ENCODE measurements at places on chromosomes 12 and 14.
A peak's percentile ranks its signal among the peaks of the same experiment; 100 is the strongest.

GRCh38 chr14:22561661-22562579, 27.1 kb downstream of the DAD1 start:
- no peak for DNase-seq

DNA sequence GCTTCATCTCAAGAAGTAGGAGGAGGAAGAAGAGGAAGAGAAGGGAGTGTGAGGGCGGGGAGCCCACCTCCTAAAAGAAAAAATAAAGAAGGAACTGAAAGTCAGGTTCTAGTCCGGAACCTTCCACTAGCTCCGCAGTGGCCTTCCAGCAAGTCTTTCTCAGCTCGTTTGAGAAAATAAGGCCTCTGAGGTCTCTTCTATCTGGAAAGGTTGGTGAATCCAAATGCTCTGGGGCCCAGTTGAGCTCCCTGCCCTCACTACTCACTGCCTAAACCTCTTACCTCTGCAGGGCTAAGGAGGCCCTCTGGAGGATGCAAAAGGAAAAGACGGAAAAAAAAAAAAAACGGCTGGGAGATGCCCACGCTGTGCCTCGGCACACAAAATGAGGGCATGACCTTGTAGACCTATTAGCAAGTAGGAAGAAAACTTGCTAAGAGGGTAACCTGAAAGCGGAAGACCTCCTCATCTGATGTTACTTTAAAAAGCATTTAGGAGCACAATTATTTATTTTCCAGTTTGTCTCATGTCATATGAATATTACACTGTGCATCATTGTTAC, 35.9 kb downstream of the FBLN5 start:
- DNase-seq: peak; percentile 19

DNA sequence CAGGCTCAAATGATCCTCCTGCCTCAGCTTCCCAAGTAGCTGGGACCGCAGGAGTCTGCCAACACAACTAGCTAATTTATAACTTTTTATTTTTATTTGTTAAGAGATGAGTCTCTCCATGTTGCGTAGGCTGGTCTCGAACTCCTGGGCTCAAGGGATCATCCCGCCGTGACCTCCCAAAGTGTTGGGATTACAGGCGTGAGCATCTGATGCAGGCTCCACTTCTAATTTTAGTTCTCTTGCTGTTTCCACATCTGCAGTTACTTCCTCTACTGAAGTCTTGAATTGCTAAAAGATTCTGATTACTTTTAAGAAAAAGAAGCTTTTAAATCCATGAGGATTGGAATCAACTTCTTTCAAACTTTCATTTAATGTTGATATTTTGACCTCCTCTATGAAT, 13.4 kb upstream of the SNX6 start:
- DNase-seq: no peak

DNA sequence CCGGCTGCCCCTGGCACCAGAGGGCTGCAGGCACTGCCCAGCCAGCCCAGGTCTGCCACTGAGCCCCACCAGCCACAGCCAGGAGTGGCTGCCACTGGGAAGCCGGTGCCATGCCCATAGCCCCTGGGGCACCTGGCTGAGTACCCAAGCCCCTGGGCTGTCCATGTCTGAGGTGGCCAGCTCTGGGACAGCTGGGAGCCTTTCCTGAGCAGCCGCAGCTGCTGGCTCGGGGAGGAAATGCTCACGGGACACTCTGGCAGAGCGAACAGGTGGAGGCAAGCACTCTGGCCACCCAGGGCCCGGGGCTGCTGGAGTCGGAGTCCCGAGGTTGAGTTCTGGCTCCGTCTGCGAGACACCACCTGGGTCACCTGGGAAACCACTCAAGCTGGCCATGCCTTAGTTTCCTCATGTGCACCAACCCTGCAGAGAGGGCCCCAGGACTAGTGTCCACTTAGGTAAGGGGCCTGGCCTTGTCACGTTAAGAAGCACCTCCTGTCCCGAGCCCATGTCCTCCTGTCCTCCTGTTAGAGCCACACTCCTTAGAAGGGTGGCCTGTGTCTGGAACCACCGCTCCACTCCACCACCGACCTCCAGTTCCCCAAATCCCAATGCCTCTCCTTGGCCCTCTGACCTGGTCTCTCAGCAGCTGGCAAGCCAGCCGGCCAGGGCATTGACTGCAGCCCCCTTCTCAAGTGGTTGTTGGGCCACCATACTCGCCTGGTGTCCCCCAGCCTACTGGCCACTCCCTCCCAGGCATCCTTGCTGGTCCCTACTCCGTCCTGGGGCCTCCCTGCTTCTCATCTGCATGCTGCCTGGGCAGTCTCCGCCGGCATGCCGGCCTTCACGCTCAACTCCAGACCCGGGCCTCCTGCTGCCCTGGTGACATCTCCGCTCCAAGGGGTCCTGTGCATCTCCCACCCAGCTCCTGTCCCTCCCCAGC, 45.3 kb downstream of the BEGAIN start:
- no peak for DNase-seq

- no peak for DNase-seq
Observed at GRCh38 chr12:46136249-46136648, 132.6 kb downstream of the SLC38A1 start.

- no peak for DNase-seq
Observed at GRCh38 chr12:111006621-111007020, 86.2 kb upstream of the MYL2 start.

DNA sequence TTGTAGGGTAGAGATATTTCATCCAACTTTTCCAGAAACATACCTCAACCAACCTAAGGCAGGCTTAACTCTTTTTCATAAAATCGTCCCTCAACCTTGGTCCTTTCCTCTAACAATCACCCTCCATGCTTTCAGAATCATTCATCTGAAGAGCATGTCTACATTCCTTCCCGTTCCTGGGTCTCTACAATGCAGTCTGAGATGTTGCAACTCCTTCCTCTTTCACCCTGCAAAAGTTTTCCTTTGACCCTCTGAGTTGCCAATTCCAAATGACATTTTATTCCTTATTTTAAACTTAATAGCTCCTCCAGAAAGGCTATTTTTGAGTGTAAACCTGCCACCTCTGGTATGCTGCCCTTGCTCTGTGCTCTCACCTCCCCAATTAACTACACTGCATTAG, 16.7 kb downstream of the SLC7A7 start:
- DNase-seq: no peak

- DNase-seq: no peak
Observed at GRCh38 chr12:124324803-124325705, 30.2 kb downstream of the RFLNA start.

DNA sequence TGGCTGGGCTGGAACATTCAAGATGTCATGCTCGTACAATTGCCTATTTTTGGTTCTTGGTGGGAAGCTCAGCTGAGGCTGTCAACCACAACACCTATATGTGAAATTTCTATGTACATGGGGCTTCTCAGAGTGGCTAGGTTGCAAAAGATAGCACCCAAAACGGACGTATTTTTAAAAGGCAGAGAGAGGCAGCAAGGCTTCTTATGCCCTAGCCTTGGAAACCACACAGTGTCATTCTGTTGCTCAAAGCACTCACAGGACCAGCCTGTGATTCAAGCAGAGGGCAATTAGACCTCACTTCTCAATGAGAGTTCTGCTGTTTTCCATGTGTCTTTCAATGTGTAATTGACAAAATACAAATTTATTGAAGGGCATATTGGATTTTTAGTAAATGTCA, 134.0 kb downstream of the GXYLT1 start:
- DNase-seq: no peak

- DNase-seq: no peak
Observed at GRCh38 chr12:12365931-12366431, 9.1 kb downstream of the BORCS5 start.

GRCh38 chr14:29166507-29166906, 399.9 kb downstream of the FOXG1 start:
- no peak for DNase-seq

GRCh38 chr12:70252832-70253231, 9.6 kb downstream of the CNOT2 start:
- no peak for DNase-seq

GRCh38 chr14:22523283-22523682, 65.7 kb downstream of the DAD1 start:
- no peak for DNase-seq

DNA sequence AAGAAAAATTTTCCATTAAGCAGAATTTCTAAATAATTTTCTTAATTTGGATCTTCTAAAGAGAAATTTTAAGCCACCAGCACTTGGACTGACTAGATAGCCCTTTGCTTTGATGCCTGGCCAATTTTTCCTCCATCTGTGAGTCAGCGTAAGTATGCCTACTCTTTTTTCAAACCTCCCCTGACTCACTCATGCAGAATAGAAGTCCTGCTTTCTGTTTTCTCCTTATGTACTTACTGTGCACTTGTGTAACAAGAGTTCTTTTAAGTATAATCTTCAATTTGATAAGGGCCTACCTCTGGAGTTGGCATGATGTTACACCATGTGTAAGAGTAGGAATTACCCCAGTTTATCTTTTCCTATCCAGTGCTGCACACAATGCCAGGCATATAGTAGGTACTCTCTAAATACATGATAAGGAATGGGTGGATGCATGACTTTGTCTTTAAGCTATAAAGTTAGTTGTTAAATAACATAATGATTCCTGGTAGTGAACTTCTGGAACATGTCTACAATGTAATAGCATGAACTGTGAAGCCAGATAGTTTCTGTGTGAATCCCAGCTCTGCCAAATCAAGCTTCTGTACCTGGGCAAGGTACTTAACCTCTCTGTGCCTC, 329.6 kb downstream of the TMTC2 start:
- DNase-seq: peak; percentile 51

DNA sequence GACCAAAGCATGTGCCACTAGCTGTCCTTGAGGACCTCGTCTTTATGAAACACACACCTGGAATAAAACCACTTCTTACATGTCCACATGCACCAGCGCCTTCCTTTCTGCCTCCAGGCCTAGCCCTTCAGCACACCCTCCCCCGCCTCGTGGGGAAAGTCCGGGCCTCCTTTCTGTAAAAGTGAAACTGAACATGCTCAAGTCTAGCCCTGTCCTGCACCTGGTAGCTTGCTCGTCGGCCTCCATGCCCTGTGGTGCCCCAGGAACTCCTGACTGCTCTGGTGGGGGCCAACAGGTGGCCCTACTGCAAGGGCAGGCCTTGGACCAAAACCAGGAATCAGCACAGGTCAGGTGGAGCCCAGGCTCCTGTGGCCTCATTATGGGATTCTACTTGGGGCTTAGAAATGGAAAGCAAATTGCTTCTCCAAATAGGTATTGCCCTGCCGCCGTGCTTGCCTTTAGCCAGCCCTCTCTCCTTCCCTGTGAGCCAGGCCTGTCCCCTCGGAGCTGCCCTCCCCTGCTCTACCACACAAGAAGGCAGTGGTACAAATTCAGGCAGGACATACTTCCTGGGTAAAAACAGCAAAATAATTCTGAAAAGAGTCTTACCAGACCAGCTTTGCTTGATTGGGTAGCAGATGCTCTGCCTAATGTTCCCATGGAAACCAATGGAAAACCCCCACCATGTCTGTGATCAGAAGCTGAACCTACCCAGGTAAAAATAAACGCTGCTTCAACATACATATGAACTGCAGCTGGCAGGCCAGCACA, 43.5 kb downstream of the ERH start:
- DNase-seq: no peak
